ENCODE measurements at places on chromosomes 7 and 10.

- peak; percentile 51 for DNase-seq
These were observed 19.1 kb downstream of the ADAM8 start for GRCh38 chr10:133257489-133258065.

DNA sequence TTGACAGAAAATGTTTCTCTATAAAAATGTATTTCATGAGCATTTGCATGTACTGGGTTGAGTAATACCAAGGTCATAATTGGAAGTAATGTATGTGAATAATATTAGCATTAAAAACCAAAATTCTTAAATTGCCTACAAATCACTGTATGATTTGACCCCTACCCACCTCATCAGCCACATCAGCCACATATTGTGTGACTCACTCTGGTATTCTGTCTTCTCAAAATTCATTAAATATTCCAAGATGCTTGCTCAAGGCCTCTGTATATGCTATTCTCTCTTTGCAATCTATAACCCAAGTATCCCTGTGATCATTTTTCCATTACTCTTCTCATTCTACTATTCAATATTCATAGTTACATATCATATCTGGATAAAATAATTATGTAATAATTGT is 21.4 kb downstream of the POT1 start:
- no peak for DNase-seq

DNA sequence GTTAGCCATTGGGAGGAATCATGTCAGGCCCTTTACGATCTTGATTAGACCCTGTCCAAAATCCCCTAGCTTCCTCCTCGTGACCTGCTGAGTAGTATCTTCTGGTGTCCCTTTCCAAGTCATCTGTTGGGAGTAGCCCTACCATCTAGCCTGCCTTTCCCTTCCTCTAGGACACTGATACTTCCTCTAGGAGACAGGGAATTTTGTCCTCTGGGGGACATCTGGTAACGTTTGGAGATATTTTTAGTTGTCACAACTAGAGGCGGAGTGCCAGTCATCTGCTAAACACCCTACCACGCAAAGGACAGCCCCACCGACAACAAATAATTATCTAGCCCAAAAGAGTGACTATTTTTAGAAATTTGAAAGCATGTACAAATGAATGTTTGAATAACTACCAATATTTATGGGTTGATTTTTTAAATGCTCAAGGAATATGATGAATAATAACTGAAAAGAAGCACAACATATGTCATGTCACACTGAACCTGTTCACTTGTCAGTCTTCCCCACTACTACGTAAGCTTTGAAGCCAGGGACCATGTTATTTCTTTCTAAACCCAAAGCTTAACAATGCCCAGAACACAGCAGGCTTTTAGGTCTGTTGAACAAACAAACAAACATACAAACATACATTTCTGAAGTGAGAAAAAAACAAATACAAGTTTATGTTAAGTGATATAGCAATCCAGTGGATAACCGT is 105.9 kb downstream of the ARHGAP12 start:
- DNase-seq: no peak

- no peak for DNase-seq
These were observed 120.9 kb upstream of the KCTD7 start for GRCh38 chr7:66507764-66508296.

- no peak for DNase-seq
These were observed 677.3 kb downstream of the LRMDA start for GRCh38 chr10:76108563-76109359.

- DNase-seq: no peak
These were observed 564.5 kb downstream of the PTPRN2 start for GRCh38 chr7:158023157-158023556.

DNA sequence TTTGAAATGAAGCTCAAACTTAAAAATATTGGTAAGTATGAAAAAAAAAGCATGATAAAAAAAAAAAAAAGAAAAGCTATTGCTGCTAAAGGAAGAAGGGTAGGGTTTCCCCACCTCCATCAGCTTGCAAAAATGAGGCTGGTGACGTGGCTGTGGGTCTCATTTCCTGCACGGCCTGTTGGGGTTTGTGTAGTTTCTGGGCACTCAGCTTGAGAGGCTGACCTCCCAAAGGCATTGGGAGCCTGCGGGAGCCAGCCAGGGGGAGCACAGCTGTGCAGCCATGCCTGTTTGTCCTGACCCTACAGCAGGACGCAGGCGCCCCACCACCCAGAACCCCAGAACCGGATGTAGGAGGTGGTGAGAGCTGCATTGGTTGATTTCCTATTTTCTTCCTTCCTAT is 48.8 kb upstream of the CARD11 start:
- DNase-seq: peak; percentile 70

DNA sequence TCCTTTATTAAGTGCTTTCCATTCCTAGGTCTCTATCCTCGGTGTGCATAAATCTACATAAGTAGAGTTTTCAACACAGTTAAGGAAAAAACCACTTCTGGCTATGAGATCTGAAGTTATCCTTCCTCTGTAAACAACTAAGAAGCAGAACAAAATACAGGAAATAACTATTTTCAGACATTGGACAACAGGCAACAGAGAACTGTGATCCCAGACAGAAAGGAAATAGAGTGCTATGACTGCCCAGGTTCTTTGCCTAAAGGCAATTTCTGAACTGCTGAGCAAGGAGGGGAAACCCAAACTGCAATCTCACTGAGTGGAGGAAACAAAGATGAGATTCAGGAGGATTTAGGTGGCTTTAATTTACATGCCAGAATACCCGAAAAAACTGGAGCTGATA is 285.4 kb downstream of the SNX13 start:
- no peak for DNase-seq

DNA sequence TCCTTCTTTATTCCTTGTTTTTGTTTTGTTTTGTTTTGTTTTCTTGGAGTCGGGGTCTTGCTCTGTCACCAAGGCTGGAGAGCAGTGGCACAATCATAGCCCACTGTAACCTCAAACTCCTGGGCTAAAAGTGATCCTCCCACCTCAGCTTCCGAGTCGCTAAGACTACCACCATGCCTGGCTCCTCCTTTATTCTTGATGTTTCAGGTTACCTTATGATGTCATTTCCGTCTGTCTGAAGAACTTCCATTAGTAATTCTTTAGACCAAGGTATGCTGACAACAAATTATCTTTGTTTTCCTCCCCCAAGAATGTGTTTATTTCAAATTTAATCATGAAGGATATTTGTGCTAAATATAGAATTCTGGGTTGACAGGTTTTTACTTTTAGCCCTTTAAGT is 18.1 kb upstream of the ATAD1 start:
- DNase-seq: no peak

DNA sequence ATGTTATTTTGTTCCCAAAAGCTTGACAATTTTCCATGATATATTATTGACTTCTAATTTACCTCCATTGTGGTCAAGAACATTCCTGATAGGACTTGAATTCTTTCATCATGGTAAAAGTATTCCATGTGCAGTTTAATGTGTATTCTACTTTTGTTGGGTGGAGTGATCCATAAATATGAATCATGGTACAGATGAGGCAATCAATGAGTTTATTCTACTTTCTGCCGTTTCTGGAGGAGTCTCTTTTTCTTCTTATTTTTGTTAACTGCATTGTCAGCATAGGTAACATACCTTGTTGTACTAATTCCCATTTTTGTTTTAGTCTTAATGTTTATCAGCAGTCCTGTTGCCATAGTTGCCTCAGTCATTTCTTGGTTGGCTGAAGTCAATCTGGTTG is 69.6 kb downstream of the SHOC2 start:
- DNase-seq: no peak
